ENCODE measurements at places on chromosomes 2 and 18. TPM values are rescaled to one million over a fixed set of nuclear protein-coding genes. Genes with fewer than 3 reads are reported as not detected.

GRCh38 chr18:70578480-70578879 is 289.6 kb downstream of the SOCS6 start:
- no peak for DNase-seq

- no peak for DNase-seq
Measured at GRCh38 chr2:30034052-30034775, 112.6 kb upstream of the YPEL5 start.

DNA sequence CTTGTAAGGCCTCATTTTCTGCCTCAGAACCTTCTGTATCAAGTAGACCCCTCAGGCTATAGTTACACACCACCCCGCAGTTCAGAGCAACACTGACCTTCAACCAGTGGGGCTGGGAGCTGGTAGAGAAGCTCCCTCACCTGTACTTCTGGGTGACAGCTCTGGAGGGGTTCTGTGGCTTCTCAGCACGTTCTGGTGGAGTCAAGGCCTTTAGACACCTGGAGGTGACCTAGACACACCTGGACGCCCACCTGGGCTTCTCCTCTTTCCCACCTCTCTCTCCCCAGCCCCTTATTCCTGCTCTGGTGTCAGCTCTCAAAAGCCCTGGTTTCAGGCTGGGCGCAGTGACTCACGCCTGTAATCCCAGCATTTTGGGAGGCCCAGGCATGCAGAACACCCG is 7.3 kb upstream of the CIB4 start:
- DNase-seq: no peak

GRCh38 chr2:216104691-216105090 is 4.5 kb upstream of the XRCC5 start:
- no peak for DNase-seq

IL36RN gene
- not detected for total RNA-seq

GKN2 gene
- total RNA-seq: not detected

COL4A3 gene
- total RNA-seq: 5.5 TPM
